ENCODE measurements at places on chromosomes 1 and 21.

DNA sequence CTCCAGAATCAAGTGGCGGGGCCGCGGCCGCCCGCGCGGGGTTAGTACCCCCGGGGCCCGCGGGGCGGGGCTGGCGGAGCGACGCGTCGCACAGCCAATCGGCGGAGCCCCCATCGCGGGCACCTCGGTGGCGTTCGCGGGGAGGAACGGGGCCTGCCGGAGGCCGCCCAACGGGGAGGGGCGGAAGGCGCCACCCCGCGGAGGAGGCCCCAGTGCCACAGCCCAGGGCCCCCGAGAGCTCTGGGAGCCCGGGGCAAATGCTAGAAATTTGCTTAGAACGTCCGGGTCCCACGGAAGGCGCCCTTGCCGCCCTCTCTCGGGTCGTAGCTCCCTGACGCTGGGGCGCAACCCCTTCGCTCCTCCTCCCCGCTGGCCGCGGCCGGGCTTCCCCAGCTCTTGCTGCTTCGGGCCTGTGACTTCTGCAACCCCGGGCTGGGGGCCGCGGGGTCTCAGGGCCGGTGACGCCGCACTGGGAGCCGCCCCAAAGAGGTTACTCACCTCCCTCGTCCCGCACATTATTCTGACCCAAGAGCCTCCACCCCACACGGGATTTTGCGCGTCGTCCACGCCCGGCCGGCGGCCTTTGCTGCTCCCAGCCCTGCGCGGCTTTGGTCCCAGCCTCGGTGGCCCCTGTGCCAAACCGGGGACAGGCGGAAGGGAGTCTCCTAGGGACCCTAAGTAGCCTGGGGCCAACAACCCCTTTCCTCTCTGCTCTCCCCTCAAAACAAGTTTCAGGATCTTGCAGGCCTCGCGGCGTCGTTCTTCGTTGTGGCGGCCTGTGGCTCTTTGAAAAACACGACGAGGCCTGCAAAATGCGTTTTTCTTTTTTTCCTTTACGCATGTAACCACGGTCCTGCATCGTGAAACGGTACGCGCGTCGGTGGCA lies at the start of gene RUNX3:
Gene RUNX3, minus strand, starts transcription at position 17 of the 886 bp plus-strand sequence. CDS start 408 bp downstream, outside the sequence.
- DNase-seq = no peak

- DNase-seq = no peak
These were observed 169.3 kb upstream of the NR5A2 start for GRCh38 chr1:199858171-199858570.

DNA sequence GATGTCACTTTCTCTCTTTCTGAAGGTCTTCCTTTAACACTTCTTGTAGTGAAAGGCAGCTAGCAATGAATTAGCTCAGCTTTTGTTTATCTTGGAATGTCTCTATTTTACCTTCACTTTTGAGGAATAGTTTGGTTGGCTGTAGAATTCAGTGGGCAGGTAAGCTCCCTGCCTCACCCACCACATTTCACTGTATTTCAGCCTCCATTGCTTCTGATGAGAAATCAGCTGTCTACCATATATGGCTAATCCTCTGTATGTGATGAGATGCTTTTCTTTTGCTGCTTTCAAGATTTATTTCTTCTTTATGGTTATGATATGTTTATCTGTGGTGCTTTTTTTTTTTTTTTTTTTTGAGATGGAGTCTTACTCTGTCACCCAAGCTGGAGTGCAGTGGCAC lies 70.1 kb downstream of the MRPL39 start:
- DNase-seq = no peak

- DNase-seq = peak; percentile 24
These were observed 43.2 kb upstream of the C1orf185 start for GRCh38 chr1:51058858-51059257.

DNA sequence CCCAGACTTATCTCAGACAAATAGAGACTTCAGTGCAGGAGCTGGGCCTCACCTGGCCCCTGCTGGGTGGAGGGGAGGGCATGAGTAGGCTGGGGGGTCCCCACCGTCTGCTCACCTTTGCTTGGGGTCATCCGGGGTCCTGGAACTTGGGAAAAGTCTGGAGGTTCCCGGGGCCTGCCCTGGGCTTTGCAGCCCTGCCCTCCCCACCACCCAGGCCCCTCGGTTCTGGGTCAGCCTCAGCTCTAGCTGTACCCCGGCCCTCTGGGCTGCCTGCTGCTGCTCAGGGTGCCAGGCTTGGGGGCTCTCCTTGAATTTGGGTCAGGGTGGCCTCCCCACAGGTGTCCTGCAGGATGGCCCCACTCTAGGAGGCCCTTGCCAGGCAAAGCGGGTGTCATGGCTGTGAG lies 2.4 kb upstream of the TMEM52 start:
- no peak for DNase-seq

DNA sequence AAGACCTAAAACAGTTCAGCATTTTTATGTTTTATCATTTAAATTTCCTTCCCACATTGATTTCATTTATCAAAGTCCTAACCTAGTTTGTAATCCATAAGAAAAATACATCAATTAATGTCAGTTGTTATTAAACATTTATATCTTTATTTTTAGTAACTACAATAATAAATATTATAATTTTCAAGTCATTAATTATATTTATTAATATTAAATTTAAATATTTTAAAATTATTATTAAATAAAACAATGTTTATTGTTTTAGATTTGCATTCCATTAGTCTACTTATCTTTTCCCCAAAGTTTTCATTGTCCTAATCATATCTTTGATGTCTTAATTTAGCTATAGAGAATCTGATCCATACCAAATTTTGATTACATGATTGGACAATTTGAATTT lies 368.9 kb downstream of the PLA2G4A start:
- no peak for DNase-seq

- DNase-seq = no peak
These were observed 41.4 kb downstream of the RGS5 start for GRCh38 chr1:163161337-163161736.

DNA sequence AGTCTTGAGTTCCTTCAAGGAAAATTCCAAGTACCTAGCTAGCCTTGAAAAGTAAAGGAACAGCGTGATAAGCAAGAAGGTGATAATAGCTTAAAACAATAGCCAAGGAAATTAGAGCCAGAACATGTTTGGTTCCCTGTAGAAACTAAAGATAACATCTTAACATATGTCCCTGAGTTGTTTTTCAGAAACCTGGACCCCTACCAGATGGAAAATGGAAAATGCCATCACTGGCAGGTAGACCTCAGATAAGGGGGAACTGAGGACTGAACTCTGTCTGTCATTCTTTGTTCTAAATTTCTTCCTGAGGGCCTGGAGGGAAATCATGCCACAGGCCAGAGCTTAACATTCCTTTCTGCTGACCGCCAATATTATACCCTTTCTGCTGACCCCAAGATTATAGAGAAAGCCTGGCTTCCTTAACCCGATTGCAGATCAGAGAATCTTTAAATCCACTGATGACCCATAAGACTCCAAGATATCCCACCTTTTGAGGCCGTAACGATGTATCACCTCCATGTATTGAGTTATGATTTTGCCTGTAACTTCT lies 23.4 kb downstream of the CNIH3 start:
- DNase-seq = no peak
